CD4-positive, alpha-beta T cell treated with Interleukin-21 for 1 hour (primary cell): ENCODE measurements at places on chromosomes 1 and 21.

DNA sequence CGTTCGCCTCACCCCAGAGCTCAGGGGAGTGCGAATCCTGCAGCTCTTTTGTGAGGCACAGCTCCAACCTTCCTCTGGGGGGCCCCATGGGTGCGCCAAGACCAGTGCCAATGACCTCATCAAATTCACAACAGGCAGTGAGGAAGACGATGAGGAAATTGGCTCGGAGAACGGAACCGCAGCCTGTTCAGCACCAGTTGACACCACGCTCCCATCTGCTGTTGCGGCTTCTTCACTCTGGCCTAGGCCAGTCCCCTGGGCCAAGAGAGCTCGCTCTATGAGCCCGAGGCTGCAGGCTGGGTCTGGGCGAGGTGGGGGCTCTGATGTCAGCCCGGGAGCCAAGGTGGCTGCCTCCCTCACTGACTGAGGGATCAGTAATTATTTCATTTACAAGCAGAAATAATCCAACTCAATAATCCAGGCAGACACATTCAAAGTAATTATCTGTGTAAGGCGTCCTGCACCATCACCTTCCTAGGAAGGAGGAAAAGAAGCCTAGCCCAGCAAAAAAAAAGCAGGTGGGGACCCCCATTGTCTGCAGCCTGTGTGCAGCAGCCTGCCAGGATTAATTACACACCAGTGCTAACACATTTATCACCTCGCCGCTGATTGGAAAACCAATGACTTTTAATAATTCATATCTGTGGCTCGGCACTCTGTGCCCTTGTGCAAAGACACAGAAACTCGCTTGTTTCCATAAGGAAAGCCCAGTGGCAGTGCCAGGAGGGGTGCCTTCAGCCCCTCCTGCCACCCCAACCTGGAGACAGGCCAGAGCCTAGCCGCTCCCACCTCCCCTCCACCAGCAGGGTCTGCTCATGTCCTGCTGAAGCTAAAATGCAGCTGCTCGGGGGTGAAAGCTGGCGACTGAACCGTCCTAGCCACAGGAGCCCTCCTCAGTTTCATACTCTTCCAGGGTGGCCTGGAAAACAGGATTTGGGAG lies 1.9 kb downstream of the PLEKHA6 start:
- DNase-seq: no peak

DNA sequence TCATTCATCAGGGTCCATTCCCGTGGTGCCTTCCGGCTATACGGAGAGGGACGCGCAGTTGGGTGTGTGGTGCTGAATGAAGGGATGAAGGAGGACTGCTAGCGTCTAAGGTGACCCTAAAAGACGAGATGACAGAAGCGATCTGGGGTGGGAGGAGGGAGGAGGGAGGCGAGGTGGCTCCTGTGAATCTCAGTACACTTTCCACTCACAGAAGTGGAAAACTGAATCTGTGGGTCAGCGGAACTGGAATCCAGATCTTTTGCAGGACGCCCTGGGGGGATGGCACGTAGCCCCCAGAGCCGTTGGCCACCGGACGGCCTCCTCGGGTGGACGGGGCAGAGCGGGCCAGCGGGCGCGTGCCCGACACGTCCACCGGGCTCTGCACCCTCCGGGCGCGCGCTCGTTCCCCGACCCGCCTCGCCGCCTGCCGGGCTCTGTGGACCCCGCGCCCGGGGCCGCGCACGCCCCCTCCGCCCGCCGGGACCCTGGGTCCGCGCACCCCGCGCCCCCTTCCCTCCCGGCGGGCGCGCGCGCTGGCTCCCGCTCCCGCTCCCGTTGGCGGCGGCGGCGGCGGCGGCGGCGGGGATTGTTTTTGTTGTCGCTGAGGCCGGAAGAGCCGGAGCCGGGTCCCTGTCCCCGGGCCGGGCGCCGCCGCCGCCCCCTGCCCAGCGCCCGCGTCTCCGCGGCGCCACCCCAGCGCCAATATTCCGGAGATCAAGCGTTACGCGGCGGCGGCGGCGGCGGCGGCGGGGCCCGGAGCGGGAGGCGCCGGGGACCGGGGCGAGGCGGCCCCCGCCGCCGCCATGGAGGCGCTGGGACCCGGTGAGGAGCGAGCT lies at the start of gene AGO4:
AGO4 (plus strand) TSS at position 403 of the 836 bp plus-strand sequence; CDS start at position 804, 401 bp downstream.
- DNase-seq: peak; percentile 36

- no peak for DNase-seq
These were observed 155.6 kb downstream of the SDCCAG8 start for GRCh38 chr1:243411472-243411871.

- DNase-seq: no peak
These were observed 134.3 kb downstream of the NR5A2 start for GRCh38 chr1:200161801-200162200.

GRCh38 chr1:6392809-6393399 lies 663 bp downstream of the ACOT7 start:
- no peak for DNase-seq

DNA sequence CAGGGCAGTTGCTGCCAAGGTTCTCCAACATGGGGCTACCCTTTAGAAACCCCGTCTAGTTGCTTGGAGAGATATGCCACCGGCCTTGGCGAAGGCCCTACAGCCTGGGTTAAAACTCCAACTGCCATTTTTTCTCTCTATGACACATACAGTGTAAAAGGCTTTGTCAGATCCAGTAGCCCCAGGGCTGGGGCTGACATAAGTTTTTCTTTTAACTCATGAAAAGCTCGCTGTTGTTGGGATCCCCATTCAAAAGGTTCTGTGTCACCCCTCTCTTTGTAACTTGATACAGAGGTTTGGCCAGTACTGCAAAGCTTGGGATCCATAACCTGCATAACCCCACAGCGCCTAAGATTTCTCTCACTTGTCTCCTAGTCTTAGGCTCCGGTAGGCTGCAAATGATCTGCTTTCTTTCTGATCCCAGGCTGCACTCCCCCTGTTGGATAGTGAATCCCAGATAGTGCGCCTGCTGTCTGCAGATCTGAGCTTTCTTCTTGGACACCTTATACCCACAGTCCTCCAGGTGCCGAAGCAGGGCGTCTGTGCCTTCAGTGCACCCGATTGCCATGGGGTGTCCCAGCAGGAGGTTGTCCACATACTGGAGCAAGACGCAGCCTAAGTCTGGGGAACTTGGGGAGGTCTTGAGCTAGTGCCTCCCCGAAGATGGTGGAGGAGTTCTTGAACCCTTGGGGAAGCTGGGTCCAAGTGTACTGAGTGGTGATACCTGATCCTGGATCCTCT lies 406.2 kb downstream of the TGFB2 start:
- DNase-seq: no peak

GRCh38 chr1:204398197-204399125 lies 13.2 kb downstream of the PPP1R15B start:
- peak; percentile 83 for DNase-seq

- peak; percentile 94 for DNase-seq
These were observed 66.7 kb upstream of the VAMP3 start for GRCh38 chr1:7704214-7705047.

GRCh38 chr1:108089477-108089876 lies 110.7 kb downstream of the SLC25A24 start:
- DNase-seq: no peak

- no peak for DNase-seq
These were observed 5.6 kb downstream of the COL6A1 start for GRCh38 chr21:45987121-45987711.
